Left lobe of liver (tissue), 2 donors: ENCODE measurements at places on chromosomes 7 and 10. TPM values are rescaled to one million over a fixed set of nuclear protein-coding genes. Genes with fewer than 3 reads are reported as not detected.

Gene BBIP1
- 11.1 TPM for total RNA-seq

Gene HHEX
- total RNA-seq: 47.4 TPM

Gene CCL24
- 0.88 TPM for total RNA-seq

- DNase-seq: no peak
These were observed 955.7 kb downstream of the SORCS3 start for GRCh38 chr10:105596749-105597148.

Gene ITIH5
- 0.30 TPM for total RNA-seq

Gene TMEM72
- total RNA-seq: not detected

- no peak for DNase-seq
These were observed 606.0 kb downstream of the ARL4A start for GRCh38 chr7:13293264-13294002.

Gene THSD7A
- 1.6 TPM for total RNA-seq
